ENCODE measurements at places on chromosomes 12 and 14. TPM values are rescaled to one million over a fixed set of nuclear protein-coding genes. Genes with fewer than 3 reads are reported as not detected.

The SLC10A1 gene
- not detected for total RNA-seq

The OR6C1 gene
- not detected for total RNA-seq

The NFATC4 gene
- 21.8 TPM for total RNA-seq

The C12orf75 gene
- 38.6 TPM for total RNA-seq

The LRTM2 gene
- not detected for total RNA-seq

The CLEC4A gene
- not detected for total RNA-seq

The ZFP36L1 gene
- total RNA-seq: 27.9 TPM

The PPP1R3E gene
- 0.76 TPM for total RNA-seq

The A2ML1 gene
- total RNA-seq: not detected

The PRB2 gene
- total RNA-seq: not detected

The PIANP gene
- total RNA-seq: not detected

The ADAM20 gene
- 0.32 TPM for total RNA-seq

The SRRM4 gene
- total RNA-seq: not detected

The C12orf57 gene
- total RNA-seq: 143 TPM

The BIN2 gene
- not detected for total RNA-seq

The MTERF2 gene
- total RNA-seq: 5.5 TPM

The USP30 gene
- 4.1 TPM for total RNA-seq

The CPSF6 gene
- total RNA-seq: 22.0 TPM

The ACOT4 gene
- total RNA-seq: 0.61 TPM

The TSPAN11 gene
- total RNA-seq: not detected

The CISTR gene
- total RNA-seq: not detected

The REM2 gene
- total RNA-seq: under 0.01 TPM

The MMP14 gene
- total RNA-seq: 251 TPM

Measured in epithelial cell of umbilical artery (primary cell).